ENCODE measurements at places on chromosomes 2 and 18.

- no peak for DNase-seq
Measured at GRCh38 chr2:3726511-3726910, 23.1 kb downstream of the DCDC2C start.

DNA sequence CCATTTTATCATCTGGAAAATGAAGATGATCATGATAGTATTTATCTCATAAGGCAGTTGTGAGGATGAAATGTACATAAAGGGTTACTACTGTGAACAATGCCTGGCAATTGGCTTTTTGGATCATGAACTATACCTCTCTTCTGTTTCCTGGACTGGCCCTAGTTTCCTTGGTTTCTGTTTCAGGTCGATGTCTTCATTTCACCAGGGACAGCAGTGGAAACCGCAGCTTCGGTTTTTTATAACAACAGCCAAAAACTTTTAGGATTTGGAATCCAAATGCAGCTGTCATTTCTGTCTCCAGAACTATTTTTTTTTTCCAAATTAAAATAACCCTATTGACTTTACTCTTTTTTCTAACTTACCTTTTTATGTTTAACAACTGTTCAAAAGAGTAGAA lies 425.1 kb downstream of the RND3 start:
- no peak for DNase-seq

GRCh38 chr2:133740500-133740899 lies 172.2 kb upstream of the NCKAP5 start:
- DNase-seq = no peak

DNA sequence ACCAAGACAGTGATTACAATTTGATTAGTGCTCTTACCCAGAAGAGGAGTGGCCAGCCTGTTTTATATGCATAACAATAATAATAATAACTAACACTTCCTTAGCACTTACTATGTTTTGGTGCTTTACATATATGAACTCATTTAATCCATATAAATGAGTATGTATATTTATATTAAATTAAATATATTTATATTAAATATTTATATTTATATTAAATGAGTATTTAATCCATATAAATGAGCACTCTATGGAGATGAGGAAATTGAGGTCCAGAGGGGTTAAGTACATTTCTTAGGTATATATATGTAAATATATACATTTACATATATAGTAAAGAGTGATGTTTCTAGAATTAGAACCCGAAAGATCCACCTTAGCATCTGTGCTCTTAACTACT lies 673.9 kb upstream of the ACVR2A start:
- no peak for DNase-seq

DNA sequence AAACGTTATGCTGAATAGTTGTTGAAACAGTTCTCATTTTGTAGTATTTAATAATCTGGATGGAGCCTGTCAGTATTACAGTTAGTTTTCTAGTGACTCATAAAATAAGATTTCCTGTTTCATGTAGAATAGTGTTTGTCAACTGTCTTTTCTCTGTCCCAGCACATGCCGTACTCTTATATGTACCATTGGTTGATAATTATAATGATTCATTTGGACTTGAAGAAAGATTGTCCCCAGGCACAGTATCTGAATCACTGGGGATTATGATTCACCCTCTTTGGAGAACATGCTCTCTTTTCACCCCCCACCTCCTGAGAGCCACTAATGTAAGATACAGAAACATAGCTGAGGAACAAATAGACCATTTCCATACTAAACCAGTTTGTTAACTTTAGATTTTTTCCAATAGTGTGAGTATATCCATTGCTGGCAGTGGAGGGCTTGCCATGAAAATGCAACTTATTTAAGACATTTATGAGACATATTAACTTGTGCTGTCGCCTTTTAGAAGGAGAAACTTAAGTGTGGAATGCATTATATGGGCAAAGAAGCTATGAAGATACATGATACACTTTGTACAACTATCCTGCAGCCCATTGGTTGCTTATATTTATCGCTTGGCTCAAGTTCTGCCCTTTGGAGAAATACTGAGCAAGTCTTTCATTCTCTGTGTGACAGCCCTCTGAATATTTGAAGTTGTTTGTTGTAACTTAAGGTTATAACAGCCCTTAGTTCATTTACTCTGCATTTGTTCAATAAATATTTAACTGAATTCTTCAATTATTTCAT lies 12.4 kb downstream of the COPS8 start:
- no peak for DNase-seq

Measured in CD4-positive, alpha-beta T cell treated with Interleukin-10 for 1 hour (primary cell).